Neural crest cell (in vitro differentiated cells): ENCODE measurements at places on chromosomes 5 and 9. TPM values are rescaled to one million over a fixed set of nuclear protein-coding genes. Genes with fewer than 3 reads are reported as not detected.

AJM1 gene
- total RNA-seq = 2.8 and 3.3 TPM in 2 replicates

NR2F1 gene
- 411 and 426 TPM in 2 replicates for total RNA-seq

COL23A1 gene
- 33.7 and 34.0 TPM in 2 replicates for total RNA-seq

BASP1 gene
- total RNA-seq = 99.5 and 100 TPM in 2 replicates

FAM169A gene
- 11.6 and 13.6 TPM in 2 replicates for total RNA-seq

GAPT gene
- not detected in 2 replicates for total RNA-seq

INSL4 gene
- total RNA-seq = not detected in 2 replicates

VAV2 gene
- 40.6 and 47.0 TPM in 2 replicates for total RNA-seq

DNAH5 gene
- 0.12 and 0.20 TPM in 2 replicates for total RNA-seq

PCDHA1 gene
- 0.07 TPM in 1 of 2 replicates, not detected in the other for total RNA-seq

FNBP1 gene
- total RNA-seq = 47.3 and 48.4 TPM in 2 replicates

CCNI2 gene
- total RNA-seq = not detected in 2 replicates

GABRG2 gene
- total RNA-seq = 0.26 and 2.8 TPM in 2 replicates

SHOC1 gene
- total RNA-seq = not detected in 2 replicates

FBP1 gene
- 0.80 and 0.86 TPM in 2 replicates for total RNA-seq

TAF11L5 gene
- total RNA-seq = not detected in 2 replicates

ANKRD31 gene
- 0.39 and 0.51 TPM in 2 replicates for total RNA-seq

CSF1R gene
- total RNA-seq = not detected in 2 replicates

BNC2 gene
- total RNA-seq = 4.5 and 5.4 TPM in 2 replicates

DDX4 gene
- total RNA-seq = not detected in 2 replicates

PCDHB3 gene
- 5.4 and 5.7 TPM in 2 replicates for total RNA-seq

PCDHGA1 gene
- 0.54 and 0.93 TPM in 2 replicates for total RNA-seq

ERCC8 gene
- total RNA-seq = 24.0 and 24.1 TPM in 2 replicates

ZNF883 gene
- total RNA-seq = 8.7 TPM in 2 replicates

ANXA1 gene
- total RNA-seq = 6.2 and 6.6 TPM in 2 replicates

ANGPTL2 gene
- total RNA-seq = 17.9 and 19.2 TPM in 2 replicates

SHC3 gene
- total RNA-seq = 14.9 and 17.7 TPM in 2 replicates

SPINK6 gene
- total RNA-seq = not detected in 2 replicates

MYOT gene
- not detected in 2 replicates for total RNA-seq

TRPM3 gene
- total RNA-seq = 0.91 and 1.4 TPM in 2 replicates

RNF183 gene
- total RNA-seq = not detected in 2 replicates

CDO1 gene
- total RNA-seq = 27.6 and 28.9 TPM in 2 replicates

SLC6A7 gene
- total RNA-seq = not detected in 2 replicates

PGGT1B gene
- total RNA-seq = 38.4 and 41.2 TPM in 2 replicates

LHX3 gene
- total RNA-seq = 0.07 TPM in 1 of 2 replicates, not detected in the other

DAPK1 gene
- 62.7 and 64.1 TPM in 2 replicates for total RNA-seq

LCN9 gene
- 0.30 and 0.66 TPM in 2 replicates for total RNA-seq
